NCI-H146 (cell line): ENCODE measurements at places on chromosomes 11 and 22.

GRCh38 chr11:58628446-58628845, 6.0 kb downstream of the CNTF start:
- DNase-seq: no peak

GRCh38 chr11:85595285-85595884, 31.8 kb downstream of the DLG2 start:
- peak; percentile 45 for DNase-seq

- peak; percentile 46 for DNase-seq
These were observed 442 bp downstream of the PELI3 start for GRCh38 chr11:66467034-66467659.

- no peak for DNase-seq
These were observed 121.1 kb downstream of the NTM start for GRCh38 chr11:131491503-131491902.

DNA sequence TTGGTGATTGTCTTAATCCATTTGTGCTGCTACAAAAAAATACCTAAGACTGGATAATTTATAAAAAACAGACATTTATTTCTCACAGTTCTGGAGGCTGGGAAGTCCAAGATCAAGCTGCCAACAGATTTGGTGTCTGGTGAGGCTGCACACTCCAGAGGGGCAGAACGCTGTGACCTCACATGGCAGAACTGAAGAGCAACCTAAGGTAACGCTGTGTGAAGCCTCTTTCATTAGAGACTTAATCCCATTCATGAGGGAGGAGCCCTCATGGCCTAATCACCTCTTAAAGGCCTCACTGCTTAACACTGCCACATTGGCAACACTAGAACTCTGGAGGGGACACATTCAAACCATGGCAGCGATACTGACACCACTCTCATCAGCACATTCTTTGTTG, 42.7 kb upstream of the BIRC3 start:
- DNase-seq: no peak

DNA sequence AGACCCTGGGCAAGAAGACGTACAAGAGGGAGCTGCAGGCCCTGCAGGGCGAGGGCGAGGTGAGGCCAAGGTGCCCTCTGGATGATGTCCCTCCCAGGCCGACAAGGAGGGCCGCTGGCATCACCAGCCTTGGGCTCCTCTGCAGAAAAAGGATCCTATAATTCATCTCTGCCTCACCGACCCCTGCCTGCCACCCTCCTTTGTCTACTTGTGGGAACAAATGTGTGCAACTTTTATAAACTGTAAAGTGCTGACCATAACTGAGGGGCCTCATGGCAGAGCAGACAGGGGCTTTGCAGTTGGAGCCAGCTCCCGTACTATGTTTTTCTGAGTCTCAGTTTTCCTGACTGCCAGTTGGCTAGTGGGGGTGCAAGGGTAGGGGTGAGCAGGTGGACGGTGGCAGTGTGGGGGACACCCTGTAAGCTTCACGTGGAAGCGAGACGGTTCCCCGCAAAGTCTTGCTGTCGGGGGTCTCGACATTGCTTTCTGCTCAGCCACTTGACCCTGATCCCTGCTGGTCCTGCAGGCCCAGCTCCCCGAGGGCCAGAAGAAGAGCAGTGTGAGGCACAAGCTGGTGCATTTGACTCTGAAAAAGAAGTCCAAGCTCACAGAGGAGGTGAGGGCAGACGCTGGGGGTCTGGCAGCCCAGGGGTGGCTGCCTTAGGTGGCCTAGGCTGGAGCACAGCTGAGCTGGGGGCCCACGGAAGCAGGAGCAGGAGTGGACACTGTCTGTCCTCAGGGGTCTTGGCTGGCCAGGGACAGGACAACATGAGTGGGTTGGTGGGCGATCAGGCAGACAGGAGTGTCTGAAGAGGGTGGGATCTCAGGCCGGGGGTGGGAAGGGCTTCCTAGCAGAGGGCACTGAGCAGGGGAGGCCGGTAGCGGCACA, 54.7 kb downstream of the MYO7A start:
- no peak for DNase-seq

- no peak for DNase-seq
These were observed 250.6 kb upstream of the TENM4 start for GRCh38 chr11:79691445-79691844.

DNA sequence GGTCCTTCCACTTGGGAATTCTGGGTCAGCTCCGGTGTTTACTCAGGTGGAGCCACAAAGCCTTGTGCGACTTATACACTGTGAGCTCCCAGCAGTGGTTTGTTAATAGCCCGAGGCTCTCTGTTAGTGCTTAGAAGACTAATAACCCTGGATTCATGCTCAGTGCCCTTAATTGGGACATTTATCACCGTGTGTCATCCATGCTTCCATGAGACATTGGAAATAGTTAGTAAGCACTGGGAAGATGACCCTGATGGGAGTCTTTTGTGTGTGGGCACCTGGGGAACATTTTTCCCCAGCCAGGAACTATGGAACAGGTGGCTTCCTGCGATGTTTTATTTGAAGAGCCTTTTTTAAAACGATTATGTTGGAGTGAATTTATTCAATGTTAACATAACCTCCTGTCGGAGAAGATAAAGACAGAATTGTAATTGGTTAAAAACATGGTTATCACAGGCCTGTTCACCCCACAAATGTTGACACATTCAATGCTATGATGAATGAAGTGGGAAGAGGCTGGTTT, 188.9 kb downstream of the MYO18B start:
- DNase-seq: peak; percentile 99

GRCh38 chr11:127345819-127346459, 345.4 kb upstream of the KIRREL3 start:
- peak; percentile 64 for DNase-seq

- DNase-seq: peak; percentile 53
These were observed 11.1 kb upstream of the FXYD6 start for GRCh38 chr11:117887431-117888138.

DNA sequence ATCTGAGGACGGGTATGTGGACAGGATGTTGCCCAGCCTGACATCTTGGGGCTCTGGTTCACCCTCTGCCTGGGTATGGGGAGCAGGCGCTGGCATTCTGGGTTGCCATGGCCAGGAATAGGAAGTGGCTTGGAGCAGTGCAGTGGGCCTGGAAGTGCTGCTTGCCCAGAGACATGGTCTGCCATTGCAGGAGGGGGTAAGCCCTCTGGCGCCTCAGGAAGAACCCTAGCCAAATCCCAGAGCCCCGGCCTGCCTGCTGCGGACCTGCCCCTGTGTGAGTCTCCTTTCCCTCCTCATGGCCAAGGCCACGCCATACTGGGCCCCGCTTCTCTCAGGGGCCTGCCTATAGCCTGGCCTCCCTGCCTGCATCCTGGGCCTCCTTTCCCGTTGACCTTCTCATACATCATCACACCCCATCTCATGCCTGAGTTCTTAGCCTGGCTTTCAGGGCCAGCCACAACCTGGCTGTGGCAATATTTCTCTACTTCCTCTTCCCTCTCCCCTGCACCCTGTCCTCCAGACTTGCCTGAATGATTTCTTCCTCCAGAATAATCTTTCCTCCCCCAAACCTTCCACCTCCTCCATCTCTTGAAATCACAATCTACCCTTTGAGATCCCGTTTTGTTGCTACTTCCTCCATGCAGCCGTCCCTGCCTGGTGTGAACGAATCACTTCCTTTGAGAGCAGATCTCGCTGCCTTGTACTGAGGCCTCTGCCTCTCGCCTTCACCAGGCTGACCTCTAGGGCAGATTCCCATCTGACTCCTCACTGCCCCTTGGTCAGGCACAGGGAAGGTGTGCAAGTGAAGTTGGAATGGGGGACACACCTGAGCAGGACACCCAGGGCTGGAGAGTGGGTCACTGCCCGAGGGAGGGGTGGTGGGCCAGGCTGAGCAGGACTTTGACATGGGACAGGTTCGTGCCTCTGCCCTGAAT, 5.2 kb downstream of the CAPN5 start:
- no peak for DNase-seq

DNA sequence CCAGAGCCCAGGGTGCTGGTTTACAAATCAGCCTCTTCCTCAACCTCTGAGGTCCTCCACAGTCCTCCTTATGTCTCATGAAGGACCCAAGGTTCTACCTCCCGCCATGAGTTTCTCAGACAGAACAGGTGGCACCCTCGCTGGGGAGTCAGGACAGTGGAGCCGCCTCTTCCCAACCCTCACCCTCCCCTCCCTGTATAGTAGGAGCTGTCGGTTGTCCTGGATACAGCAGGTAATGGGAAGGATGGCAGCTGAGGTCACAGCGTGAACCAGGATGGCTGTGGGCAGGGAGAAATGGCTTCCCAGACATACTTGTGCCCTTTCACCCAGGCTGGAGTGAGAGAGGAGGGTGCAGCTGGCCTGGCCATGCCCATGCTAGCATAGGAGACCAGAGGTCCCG, 134.6 kb downstream of the CHST1 start:
- peak; percentile 24 for DNase-seq

DNA sequence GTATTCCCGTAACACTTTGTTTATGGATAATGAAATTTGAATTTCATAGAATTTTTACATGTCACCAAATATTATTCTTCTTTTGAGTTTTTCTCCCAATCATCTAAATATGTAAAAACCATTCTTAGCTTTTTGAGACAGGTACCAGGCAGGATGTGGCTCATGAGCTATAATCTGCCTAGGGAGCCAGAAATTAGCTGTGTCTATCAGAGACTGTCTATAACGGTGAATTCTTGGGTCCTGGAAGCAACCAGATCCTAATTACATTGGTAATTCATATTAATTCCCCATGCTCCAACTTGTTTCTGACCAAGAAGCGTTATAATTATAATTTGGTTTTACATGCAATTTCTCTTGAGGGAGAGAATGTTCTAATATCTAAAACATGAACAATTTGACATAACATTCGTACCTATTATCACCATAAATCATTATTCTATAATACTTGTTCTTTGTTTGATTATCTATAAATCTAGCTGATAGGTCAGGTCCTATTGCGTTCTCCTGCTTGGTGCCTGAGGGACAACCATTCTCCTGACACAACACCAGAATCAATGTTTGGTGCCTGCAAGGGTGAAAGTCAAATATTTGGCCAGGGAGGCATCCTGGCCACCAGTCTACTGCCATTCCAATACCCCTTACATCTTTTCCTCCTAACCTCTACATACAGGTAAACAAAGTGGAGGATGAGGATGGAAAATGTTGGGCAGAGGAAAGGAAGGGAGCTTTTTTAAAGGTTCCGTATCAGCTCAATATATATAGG, 69.9 kb downstream of the RSF1 start:
- no peak for DNase-seq

GRCh38 chr11:77561257-77561656, 28.5 kb upstream of the AQP11 start:
- DNase-seq: no peak
